ENCODE measurements at places on chromosomes 12 and 14. TPM values are rescaled to one million over a fixed set of nuclear protein-coding genes. Genes with fewer than 3 reads are reported as not detected.
A peak's percentile ranks its signal among the peaks of the same experiment; 100 is the strongest.

The ABCD2 gene
- 0.36 TPM for polyA plus RNA-seq

The GUCY2C gene
- not detected for polyA plus RNA-seq

The KRT74 gene
- polyA plus RNA-seq = not detected

The DPPA3 gene
- not detected for polyA plus RNA-seq

The ZC2HC1C gene
- polyA plus RNA-seq = not detected

- DNase-seq = no peak
Observed at GRCh38 chr12:16361142-16361783, 13.8 kb downstream of the MGST1 start.

GRCh38 chr14:53621433-53621832 lies 335.2 kb downstream of the BMP4 start:
- no peak for DNase-seq

DNA sequence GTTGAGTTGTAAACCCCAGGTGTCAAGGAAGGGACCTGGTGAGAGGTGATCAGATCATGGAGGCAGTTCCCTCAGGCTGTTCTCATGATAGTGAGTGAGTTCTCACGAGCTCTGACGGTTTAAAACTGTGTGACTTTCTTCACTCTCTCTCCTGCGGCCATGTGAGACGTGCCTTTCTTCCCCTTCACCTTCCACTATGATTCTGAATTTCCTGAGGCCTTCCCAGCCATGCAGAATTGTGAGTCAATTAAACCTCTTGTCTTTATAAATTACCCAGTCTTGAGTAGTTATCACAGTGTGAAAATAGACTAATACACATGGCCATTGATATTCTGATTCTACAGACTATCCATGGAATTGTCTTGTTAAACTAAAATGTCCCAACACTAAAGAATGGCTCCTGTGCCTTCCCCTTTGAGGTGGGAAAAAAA lies 85.6 kb downstream of the SLC2A13 start:
- no peak for DNase-seq

GRCh38 chr12:2633825-2634200 lies 161.0 kb upstream of the FKBP4 start:
- DNase-seq = no peak

- no peak for DNase-seq
Observed at GRCh38 chr12:93020631-93021597, 91.8 kb upstream of the EEA1 start.

DNA sequence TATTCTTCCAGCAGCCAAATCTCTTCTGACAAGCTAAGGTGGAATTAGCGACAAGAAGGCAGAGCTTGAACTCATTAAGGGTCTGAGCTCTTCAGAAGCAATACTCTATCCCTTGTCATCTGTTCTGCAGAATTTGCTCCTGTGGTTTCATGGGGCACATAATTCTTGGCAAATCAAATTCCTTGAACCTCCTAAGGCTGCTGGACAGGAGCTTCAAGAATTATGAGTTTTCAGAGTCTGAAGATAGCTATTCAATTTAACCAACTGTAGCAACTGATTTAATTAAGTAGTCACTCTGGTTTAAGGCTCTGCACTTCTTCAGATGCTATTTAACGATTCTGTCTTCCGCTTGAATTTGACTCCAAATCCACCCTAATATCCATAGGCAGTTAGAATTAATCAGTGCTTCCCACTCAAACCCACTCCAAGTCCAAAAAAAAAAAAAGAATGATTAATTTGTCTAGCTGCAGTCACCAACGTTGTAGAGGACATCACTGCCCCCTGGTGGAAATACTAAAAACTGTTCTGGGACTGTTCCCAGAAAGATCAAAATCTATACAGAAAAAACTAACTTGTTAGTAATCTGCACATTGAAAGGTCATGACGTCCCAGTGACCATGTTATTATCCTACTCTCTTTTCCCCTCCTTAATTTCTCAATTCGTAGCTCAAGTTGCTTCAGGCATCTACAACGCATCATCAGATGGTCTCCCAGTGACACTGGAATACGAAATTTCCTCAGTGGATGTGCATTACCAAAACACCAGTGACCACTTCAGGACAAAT lies 169.9 kb downstream of the KIF21A start:
- DNase-seq = peak; percentile 0

GRCh38 chr12:76919383-76920171 lies 40.8 kb upstream of the CSRP2 start:
- DNase-seq = no peak

DNA sequence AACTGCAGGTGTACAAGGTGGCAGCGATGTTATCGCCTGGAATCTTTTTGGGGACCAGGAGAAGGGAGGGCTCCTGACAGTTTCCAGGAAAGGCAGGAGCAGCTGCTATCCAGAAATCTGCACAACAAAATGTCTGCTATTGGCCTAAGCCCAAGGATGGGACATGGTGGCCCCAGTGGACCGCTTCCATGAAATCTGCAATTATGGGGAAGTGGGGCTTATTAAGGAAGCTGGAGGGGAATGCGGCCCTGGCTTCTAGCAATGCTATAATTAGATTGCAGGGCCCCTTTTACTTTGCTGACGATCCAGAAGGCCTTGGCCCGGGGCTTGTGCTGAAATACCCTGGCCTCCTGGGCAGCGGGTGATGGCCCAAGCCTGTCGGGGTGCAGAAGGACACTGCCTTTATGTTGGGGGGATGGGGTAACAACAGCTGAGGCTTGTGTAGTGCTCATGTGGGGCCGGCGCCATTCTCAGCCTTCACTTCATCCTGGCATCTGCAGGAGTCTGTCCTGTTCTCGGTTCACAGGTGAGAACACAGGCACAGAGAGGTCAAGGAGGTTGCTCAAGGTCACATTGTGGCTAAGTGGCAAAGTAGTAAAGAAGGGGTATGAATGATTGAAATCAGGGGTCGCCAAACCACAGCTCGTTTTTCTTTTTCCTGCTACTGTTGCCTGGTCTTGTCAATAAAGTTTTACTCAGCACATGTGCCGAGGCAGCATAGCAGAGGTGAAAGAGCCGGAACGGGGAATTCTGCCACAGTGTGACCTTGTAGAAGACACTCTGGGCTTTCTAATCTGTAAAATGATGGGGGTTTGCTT lies 153.5 kb downstream of the RBM19 start:
- DNase-seq = no peak

DNA sequence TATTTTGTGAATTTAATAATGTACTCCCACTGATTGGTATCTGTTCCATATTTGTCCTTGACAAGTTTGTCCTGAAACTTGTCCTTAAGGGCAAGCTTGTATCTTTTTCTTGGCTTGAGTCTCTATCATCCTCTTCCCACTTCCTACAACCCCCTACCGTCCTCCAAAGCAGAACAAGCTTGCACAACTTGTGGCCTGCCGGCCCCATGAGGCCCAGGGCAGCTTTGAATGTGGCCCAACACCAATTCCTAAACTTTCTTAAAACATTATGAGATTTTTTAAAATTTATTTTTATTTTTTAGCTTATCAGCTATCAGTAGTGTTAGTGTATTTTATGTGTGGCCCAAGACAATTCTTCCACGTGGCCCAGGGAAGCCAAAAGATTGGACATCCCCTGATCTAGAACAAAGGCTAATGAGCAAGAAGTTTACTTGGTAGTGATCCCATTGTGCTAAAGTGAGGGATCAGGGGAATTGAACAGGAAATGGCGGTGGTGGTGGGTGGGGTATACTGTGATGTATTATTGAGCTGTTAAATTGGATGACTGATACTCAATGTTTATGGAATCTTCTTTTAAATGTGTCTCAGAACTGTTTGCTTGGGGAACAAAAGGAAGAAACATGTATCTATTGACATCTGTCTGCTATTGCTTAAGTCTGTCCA lies 37.8 kb downstream of the TMX1 start:
- no peak for DNase-seq

- no peak for DNase-seq
Observed at GRCh38 chr12:45446013-45446412, 230.1 kb downstream of the ANO6 start.

DNA sequence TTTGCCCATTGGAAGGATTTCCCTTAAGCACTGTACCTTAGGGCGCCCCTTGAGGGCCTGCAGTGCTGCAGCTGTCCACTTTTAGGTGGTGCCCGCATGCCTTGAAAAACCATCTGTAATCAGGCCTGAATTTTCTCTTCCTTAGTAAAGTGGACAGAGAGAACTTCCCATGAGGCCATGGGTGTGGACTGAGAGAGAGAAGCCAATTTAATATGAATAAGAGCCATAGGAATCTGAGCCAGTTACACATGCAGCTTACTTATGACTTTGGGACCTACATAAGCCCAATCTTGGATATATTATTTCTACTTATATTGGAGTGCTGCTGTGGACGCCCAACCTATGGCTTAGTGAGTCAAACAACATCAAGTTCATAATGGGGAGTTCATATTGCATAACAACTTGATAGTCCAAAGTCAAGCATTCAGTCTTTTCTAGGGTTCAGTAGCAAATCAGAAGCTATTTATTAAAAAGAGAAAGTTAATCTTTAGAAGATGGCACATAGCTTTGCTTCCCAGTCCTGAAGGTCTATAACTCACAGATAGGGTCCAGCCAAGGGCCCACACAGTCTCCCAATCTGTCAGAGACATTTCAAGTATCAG lies 11.1 kb upstream of the ETV6 start:
- DNase-seq = no peak

- DNase-seq = no peak
Observed at GRCh38 chr14:23147676-23148075, 28.6 kb upstream of the CEBPE start.

DNA sequence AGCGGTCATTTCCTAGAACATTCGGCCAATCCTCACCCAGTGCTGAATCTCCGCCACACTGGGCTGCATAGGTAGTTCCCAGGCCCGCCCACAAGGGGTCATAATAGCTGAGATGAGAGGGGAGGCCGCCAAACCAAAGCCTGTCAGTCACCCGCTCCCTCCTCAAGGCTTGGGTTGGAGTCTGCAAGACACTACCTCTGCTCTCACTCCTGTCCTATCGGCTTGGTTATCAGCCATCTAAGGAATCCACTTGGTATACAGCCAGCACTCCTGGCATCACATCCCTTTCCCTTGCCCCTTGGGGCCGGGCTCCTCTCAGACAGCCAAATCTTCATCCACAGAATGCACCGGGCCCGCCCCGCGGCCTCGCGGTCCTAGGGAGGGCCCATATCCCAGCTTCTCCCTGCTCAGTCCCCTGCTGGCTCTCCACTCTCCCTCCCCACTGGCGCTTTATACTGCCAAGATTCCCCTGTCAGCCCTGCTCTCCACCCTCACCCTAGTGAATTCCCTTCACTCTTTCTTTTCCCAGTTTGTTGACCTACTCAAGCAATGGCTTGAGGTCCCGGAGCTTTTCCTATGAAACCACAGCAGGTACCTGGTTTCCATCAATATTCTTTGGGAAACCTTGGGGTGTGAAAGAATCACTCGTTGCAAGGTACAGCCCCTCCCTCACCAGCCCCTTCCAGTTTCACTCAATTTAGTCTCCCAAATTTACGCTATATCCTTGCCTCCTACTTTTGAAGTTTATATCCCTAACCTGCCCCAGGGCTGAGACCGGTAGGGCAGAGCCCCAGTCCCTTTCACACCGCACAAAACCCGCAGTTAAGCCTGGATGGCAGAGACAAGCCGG lies 1.4 kb downstream of the IFFO1 start:
- peak; percentile 69 for DNase-seq

- DNase-seq = no peak
Observed at GRCh38 chr14:26332966-26333365, 264.9 kb downstream of the NOVA1 start.
